ENCODE measurements at places on chromosomes 4 and X. TPM values are rescaled to one million over a fixed set of nuclear protein-coding genes. Genes with fewer than 3 reads are reported as not detected.

Gene EDNRA
- 35.7 TPM for total RNA-seq

GRCh38 chr4:11724731-11725130, 296.0 kb upstream of the HS3ST1 start:
- no peak for DNase-seq

DNA sequence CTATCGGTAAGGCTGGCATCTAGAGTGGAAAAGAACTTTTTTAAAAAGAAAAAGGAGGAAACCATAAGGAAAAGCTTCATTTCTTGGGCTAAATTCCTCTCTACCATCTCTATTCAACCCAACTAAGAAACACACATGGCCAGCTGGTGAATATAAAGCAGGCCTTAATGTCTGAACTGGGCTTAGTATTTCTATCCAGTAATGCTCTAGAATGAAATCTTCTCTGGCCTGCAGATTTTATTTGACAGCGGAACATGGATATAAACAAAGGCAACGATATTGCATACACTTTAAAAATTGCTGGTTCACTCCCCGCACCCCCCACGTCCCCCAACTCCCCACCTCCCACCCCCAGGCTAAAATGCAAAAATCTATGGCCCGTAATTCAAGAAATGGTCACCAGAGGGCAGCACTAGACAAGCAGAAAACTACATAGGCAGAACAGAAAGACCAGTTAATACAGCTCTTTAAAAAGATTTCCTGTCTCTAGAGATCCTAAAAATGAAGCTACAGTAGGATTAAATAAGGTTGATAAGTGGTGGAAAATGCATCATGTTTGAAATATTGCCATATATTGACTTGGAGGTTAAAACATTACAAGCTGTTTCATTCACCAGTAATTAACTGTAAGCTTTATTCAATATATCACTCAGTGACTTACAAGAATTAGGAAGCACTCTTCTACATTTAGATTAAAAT, 155.2 kb upstream of the GALNT7 start:
- peak; percentile 51 for DNase-seq

- no peak for DNase-seq
These were observed 73.7 kb upstream of the STIM2 start for GRCh38 chr4:26786916-26787315.

GRCh38 chr4:113951263-113951662, 28.2 kb downstream of the ARSJ start:
- peak; percentile 12 for DNase-seq

DNA sequence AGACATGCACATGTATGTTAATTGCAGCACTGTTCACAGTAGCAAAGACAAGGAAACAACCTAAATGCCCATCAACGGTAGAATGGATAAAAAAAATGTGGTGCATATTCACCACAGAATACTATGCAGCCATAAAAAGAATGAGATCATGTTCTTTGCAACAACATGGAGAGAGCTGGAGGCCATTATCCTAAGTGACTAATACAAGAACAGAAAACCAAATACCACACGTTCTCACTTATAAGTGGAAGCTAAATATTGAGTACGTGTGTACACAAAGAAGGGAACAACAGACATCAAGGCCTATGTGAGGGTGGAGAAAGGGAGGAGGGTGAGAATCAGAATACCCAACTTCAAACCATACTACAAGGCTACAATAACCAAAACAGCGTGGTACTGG, 17.4 kb upstream of the LNX1 start:
- DNase-seq, result no peak

- DNase-seq, result no peak
These were observed 107.6 kb downstream of the DCHS2 start for GRCh38 chr4:154384012-154384411.

DNA sequence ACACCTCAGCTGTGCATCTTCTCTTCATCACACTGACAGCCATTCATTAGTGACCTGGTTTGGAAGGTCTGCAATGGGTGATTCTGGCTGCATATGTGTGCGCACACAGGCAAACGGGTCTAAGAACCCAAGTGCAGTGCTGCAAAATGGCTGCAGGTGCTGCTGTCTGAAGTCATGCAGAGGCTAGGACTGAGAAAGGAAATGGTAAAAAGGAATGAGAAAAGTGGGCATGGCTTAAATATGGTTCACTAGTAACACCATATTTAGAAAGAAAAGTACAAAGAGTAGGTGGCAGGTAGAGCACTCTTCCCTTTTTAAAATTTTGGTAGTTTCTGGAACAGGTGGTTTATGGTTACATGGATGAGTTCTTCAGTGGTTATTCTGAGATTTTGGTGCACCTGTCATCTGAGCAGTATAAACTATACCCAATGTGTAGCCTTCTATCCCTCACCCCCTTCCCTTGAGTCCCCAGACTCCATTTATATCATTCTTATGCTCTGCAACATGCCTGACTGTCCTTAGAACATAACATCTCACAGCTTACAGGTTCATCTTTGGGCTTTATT, 78.4 kb downstream of the CCNG2 start:
- DNase-seq, result no peak

GRCh38 chr4:6184169-6184568, 16.2 kb downstream of the JAKMIP1 start:
- DNase-seq, result no peak

GRCh38 chr4:148800336-148800885, 358.2 kb upstream of the NR3C2 start:
- DNase-seq, result no peak

GRCh38 chrX:86579777-86580176, 431.5 kb downstream of the DACH2 start:
- no peak for DNase-seq

DNA sequence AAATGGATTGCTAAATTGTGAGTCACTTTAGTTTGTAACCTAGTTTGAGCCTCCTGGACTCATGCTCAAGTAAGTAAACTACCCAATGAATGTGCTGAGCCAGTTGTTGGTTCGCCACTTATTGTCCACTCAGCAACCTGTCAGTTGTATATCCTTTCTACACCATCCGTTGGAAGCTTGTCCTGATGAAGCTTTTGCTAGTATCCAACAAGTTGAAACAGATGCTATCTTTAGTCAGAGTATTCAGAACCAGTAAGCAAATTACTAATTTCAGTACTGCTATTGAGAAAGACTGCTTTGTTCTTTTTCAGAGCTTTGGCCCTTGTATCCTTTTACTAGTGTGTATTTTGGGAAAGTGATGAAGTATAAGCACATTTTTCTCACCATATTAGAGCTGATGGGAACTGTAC, 4.3 kb upstream of the NAA15 start:
- no peak for DNase-seq
